ENCODE measurements at places on chromosomes 7 and 10.

- no peak for DNase-seq
Measured at GRCh38 chr7:55533729-55534080, 38.6 kb downstream of the VOPP1 start.

DNA sequence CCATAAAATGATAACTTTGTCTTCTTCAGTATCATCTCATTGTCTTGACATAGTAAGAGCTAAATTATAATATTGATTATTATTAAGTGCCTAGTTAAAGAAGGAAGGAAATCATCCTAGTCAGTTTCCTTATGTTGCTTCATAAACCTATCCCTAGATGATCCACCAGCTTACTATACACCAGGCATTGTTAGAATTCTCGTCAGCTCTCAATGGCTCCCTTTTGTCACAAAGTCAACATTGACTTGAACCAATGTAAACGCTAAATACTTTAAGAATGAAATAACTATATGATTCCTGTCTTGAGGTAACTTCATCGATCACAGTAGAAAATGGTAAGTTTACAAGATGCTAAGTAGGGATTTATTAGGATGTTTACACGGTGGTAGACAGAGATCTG is 1162.9 kb downstream of the CNTNAP2 start:
- DNase-seq: peak; percentile 92

GRCh38 chr10:59337201-59337652 is 25.1 kb downstream of the FAM13C start:
- peak; percentile 87 for DNase-seq

GRCh38 chr7:102261451-102261850 is 25.2 kb upstream of the SH2B2 start:
- DNase-seq: no peak

GRCh38 chr10:14450041-14450491 is 119.3 kb upstream of the FRMD4A start:
- DNase-seq: no peak

DNA sequence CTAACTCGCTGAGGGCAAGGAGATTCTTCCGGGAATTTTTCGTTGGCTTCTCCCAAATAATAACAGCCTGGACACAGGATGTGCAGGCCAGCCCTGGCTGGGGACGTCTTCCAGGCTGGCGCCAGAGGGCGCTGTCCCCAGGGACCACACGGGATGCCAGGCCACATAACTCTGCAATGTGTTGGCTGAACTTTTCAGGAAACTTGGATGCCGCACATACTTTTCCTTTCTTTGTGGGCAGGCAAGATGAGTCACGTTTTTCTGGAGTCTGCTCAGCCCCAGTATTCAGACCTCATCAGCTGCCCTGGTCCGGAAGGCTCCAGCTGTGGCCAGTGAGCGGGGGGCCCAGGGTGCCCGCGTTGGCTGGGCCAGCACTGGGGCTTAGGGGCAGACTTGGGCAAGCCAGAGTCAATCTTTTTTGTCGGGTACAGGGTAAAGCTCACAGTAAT is 122.7 kb downstream of the PRKAG2 start:
- peak; percentile 17 for DNase-seq

- no peak for DNase-seq
Measured at GRCh38 chr7:35736725-35737124, 41.8 kb upstream of the HERPUD2 start.

DNA sequence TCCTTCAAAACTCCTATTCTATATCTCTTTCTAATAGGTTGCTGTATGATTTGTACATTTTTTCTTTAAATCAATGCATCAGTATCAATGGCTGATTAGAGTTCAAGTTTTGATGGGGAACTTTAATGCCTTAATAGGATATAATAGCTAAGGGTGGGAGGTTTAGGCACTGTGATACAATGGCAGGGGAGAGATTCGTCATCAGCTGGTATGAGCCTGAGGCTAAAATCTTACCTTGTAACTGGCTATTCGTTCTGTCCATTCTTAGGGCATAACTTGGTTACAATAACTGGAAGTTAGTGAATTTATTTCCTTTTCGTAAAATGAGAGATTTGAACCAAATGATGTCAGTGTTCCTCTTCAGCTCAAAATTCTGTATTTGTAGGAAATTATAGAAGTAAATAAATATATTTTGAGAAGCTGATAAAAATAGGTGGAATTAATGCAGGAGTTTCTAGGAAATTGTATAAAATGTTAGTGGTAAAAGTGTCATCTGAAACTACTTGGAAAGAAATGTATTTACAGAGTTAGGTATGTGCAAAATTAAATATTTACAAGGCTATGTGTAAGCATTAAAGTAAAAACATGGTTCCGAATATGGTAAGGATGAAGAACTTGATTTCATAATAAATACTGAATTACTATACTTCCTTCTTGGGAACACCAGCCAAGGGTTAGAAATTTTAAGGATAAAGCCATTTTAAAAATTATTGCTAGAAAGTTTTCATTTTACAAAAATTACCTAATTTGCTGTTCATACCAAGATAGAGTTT is 27.5 kb upstream of the NAMPT start:
- DNase-seq: no peak

- no peak for DNase-seq
Measured at GRCh38 chr7:122919643-122920181, 33.5 kb upstream of the CADPS2 start.

- DNase-seq: peak; percentile 40
Measured at GRCh38 chr7:30175180-30175579, 40.4 kb downstream of the MTURN start.

- no peak for DNase-seq
Measured at GRCh38 chr7:136312592-136312991, 335.4 kb upstream of the MTPN start.

- DNase-seq: no peak
Measured at GRCh38 chr10:70283445-70284399, at the start of gene NPFFR1. Gene NPFFR1 (minus strand): TSS chr10:70284004. CDS start chr10:70283676, 328 bp downstream.

DNA sequence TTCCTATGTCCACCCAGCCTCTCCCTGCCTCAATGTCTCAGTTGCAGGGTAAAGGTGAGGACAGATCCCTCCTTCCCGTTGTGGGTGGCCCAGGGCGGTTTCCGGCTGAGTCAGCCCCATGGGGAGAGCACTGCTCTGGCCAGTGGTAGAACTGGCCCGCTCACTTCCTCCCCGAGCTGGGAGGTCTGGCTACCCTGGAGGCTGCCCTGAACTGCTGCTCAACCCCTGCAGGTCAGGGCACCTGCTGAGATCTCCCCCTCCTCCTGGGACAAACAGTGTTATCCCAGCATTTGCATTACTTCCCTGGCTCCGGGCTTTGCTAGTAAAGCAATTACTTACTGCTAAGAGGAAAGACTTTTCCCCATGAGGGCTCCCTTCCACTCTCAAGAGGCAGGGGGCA is 21.4 kb upstream of the IMPDH1 start:
- no peak for DNase-seq

GRCh38 chr7:121187222-121187621 is 141.6 kb upstream of the WNT16 start:
- DNase-seq: no peak

DNA sequence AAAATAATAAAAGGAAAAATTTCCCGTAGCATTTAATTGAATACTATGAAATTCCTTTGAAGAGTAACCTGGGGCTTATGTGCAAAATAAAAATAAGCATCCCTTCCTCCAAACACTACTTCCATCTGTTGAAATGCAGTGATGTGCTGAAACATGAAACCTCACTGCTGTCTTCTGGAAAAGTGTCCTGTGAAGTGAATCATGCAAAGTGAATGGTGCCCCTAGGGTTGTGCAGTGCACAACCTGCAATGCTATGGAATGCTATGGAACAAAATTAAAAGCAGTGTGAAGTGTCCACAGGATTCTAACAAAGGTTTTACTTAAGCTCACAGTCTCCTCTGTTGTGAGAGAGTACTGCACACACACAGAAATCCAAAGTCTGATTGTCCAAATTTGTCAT is 480.9 kb downstream of the ETV1 start:
- no peak for DNase-seq

DNA sequence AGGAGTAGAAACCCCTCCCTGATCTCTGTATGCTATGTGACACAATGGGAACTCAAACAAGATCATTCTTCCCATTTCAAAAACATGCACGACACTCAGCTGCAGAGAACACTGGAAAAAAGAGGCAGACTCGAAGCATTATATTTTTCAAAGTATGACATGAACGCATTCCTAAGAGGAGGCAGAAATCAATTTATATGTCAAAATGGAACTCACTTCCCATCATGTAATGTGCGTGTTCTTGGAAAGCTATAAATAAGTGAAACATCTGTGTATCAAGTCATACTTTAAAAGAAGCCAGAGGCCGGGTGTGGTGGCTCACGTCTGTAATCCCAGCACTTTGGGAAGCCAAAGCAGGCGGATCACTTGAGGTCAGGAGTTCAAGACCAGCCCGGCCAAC is 142.7 kb downstream of the ICA1 start:
- no peak for DNase-seq

DNA sequence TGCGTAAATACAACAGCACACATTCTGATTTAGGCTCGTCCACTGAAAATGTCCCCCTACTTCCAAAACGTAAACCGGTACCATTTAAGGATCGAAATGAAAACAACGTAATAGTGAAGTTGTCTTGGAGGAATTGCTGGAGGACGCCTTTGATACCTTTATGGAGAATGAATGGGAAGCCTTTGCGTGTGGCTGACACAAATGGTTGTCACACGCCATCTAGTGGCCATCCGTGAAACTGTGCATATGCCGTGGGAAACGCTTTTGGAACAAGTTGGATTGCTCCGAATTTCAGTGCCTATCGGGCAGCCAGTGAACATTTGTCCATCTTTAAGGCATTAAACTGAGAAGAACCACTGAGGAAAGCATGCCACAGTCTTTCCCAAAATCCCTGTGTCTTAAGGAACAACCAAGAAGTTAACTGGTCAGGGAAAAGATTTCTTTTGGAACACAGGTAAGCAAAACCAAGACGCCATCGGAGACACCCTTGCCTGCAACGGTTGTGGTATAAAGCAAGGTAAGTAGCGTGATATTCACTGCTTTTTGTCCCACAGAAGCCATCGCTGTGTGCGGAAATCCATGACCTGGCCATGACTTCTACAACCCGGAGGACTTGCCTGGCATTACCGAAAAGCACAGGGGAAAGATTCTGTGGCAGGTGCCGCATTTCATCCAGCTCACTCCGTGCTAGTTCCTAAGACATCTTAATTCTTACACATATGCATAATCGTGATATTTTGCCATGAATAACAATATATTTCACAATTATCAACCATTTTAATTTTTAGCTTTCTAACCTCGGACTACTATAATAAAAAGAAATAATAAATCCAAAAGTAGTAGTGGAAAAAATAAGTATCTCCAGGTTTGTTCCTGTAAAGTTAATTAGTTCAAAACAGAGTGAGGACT is 100.6 kb downstream of the FAM204A start:
- no peak for DNase-seq

DNA sequence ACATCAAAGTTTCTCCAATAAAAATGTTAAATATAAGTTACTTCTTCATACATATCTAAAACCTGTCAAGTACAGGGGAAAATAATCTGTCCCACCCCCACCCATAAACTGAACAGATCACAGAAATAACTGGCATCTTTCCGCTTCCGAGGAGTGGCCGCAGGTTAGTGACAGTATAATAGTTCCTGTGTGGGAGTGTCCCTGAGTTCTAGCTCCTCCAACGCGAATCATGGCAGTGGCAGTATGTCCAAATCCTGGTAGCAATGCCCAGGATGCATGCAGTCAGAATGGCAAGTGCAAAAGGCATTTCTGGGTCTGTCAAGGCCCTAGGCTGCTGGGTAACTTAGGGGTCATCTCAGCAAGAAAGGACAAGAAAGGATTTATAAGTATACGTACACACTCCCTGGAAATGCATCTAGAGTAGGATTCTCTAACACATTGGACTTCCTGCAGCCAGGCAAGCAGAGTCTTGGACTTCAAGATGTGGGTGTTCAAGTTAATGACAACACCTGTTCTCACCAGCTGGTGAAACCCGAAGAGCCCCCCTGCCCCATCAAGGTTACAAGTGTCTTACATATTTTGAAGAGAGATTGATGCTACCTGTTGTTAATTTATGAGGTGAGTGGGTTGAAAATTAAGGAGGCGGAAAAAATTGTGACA is 94.4 kb upstream of the COL1A2 start:
- DNase-seq: no peak

DNA sequence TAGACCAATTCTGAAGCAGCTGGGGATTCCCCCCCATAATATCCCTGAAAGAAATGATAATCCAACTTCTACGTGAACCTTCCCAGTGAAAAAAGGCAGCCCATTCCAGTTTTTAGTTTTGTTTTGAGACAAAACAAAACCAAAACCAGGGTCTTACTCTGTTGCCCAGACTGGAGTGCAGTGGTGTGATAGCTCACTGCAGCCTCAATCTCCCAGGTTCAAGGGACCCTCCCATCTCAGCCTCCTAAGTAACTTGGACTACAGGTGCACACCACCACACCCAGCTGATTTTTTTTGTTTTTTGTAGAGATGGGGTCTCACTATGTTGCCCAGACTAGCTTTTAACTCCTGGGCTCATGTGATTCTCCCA is 12.5 kb upstream of the ARPC1A start:
- no peak for DNase-seq

DNA sequence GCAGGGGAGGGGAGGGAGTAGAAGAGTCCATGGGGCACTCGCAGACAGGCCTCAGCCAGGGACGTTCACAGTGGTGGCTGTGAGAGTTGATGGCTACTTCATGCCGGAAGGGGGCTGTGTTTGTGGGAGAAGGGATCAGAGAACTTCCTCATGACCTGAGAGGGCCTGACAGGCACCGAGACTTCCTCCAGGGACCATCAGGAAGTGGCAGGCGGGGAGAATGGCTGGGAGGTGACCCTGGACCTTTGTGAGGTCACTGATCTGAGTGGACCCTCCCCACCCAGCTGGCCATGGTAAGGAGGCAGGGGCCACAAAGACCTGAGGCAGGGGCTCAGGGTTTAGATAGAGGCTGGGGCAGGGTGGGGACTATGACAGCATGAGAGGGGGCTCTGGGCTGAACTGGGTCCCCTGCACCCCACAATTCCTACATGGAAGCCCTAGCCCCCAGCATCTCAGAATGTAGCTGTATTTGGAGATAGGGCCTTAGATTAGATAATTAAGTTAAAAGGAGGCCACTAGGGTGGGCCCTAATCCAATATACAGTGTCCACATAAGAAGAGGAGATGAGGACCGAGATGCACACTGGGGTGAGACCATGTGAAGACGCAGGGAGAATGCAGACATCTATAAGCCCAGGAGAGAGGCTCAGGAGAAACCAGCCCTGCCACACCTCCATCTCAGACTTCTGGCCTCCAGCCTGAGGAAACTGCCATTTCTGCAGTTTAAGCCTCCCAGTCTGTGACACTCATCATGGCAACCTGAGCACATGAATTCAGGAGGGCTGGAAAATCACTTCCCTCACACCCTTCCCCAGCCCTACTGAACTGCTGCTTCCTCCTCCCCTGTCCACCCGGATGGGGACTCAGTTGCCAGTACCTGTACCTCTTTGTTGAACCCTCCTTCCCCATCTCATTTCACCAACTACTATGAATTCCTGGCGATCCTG is 273.9 kb upstream of the ZNF32 start:
- DNase-seq: no peak

DNA sequence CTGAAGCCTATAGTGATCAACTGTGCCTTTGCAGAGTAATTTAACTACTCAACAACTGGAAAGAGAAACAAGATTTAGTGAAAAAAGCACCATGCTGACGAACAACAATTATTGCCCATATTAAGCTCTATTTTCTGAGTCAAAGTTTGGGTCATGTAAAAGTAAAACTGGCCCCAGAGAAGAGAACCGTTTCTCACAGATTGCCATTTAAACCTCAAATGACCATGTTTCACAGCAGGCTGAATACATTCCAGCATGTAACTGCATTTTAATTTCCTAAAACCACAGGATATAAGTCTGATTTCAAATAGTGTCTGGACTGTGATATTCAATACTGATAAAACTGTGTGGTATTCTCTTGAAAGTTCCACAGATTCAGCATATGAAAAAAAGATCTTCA is 140.7 kb downstream of the ATE1 start:
- DNase-seq: no peak
